Right lung (tissue), 10 donors: ENCODE measurements at places on chromosomes 2 and 18.

- DNase-seq, result no peak
These were observed 176.7 kb upstream of the TPO start for GRCh38 chr2:1236606-1237005.

DNA sequence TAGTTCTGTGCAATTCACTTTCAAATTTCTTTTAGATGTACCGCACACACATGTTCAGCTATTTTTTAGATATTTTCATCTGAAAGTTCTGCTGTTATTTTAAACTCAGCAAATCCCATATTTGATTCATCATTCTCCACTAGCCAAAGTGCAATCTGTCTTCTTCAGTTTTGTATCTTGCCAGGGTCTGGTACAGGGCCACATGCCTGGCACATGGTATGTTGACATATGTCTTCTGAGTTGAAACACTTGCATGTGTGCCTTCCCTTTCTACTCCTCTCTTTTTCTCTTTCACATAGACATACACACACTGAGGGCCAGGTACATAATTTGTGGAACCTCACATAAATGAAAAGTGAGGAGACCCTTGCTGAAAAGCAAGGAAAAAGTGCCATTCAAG, 25.7 kb upstream of the SESTD1 start:
- no peak for DNase-seq

GRCh38 chr2:8232871-8233270, 449.0 kb upstream of the ID2 start:
- no peak for DNase-seq

DNA sequence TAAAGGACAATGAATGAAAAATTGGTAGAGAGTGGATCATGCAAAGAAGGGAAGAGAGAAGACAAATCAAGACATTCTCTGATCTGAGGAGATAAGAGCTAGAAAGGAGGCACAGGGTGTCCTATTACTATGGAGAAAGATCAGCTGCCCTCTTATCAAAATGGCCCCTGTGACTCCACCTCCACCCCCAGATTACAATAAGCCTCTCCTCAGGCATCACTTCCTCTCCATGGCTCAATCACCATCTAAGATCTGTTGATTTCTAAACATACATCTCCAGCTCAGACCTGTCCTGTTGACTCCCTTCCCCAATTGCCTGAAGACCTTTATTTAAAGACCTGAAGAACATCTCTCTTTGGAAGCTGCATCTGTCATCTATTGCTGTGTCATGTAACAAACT, 43.2 kb downstream of the SP100 start:
- DNase-seq, result no peak

DNA sequence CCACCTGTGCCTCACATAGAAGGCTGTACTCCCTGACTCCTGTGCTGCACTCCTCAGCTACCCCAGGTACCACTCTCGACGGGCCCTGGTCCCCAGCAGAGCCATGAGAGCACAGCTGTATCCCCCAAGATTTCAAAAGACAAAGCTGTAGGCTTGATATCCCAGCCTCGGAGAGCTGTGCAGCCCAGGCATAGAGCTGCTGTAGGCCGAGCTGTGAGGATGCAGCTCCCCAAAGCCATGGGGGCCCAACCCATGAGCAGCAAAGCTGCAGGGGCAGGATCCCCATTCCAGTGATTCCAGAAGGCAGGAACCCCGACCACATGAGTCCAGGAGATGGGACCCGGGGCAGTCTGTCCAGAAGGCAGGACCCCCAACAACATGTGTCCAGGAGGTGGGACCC, 123.8 kb upstream of the CBLN2 start:
- DNase-seq, result no peak

DNA sequence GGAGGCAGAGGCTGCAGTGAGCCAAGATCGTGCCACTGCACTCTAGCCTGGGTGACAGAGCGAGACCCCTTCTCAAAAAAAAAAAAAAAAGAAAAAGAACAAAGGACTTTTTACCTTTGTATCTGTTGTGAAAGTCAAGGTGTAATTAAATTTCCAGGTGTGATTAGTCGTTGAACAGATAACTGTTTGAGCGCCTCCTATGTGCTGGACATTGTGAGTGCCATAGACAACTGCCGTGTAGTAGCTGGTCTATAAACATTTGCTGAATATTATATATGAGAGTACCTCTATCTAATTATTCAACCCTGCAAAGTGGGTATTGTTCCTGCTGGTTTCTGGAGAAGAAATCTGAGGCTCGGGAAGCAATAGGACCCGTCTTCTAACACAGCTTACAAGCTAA, 71.8 kb downstream of the ASAP2 start:
- DNase-seq, result no peak

DNA sequence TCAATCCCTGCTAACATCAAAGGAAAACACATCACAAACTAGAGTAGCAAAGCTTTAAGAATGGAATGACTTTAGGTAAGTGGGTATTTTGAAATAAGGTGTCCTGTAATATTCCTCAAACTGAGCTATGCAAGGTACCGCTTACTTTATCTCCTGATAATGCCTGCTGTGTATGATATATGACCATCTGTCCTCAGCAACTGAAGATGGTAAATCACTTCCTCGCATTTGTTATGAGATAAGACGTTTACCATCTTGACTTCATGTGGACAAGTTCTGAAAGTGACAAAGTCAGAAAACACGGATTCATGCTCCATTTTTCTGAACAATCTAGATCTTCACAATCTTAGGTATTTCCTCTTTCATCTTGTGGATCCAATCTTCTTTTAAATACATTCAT, 49.3 kb upstream of the PTPRM start:
- no peak for DNase-seq

DNA sequence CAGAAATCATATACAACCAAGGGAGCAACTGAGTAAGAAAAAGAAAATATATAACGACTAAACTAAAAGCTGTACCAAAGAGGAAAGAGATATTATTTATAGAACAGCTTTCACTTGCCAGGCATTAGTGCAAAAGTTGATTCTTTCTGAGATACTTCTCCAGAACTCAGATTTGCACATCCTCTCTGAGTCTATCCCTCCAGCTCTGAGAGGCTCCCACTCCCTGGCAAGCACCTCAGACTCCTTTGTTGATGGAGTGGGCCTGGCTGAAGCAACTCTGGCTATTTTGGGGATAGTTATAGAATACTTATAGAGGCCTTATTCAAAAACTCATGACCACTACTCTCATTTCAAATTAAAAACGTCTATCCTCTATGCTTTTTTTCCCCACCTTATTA, 501.6 kb upstream of the TNP1 start:
- no peak for DNase-seq

DNA sequence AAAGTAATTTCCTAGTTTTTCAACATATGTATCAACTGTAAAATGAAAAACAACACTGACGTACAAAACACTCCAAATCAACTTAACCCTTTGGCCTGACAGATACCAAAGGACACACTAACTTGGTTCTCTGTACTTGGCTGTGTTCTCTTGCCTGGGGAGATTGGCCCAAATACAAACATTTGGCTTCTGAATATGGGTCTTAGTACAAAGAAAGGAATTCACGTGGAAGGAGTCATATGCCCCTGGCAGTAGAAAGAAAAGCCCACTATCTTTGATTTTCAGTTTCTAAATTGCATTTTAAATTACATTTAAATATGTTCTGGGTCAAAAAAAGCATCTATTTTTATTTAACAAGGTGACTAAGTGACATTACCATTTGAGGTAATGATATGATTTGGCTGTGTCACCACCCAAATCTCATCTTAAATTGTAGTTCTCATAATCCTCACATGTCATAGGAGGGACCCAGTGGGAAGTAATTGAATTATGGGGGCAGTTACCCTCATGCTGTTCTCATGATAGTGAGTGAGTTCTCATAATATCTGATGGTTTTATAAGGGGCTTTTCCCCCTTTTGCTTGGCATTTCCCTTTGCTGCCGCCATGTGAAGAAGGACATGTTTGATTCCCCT, 153.6 kb upstream of the CCDC195 start:
- no peak for DNase-seq

- DNase-seq, result no peak
These were observed 168.0 kb downstream of the TMEFF2 start for GRCh38 chr2:192026825-192027120.

GRCh38 chr2:18825838-18826237, 236.5 kb upstream of the NT5C1B start:
- DNase-seq, result no peak
